Osteocyte (in vitro differentiated cells): ENCODE measurements at places on chromosomes 4 and X.

DNA sequence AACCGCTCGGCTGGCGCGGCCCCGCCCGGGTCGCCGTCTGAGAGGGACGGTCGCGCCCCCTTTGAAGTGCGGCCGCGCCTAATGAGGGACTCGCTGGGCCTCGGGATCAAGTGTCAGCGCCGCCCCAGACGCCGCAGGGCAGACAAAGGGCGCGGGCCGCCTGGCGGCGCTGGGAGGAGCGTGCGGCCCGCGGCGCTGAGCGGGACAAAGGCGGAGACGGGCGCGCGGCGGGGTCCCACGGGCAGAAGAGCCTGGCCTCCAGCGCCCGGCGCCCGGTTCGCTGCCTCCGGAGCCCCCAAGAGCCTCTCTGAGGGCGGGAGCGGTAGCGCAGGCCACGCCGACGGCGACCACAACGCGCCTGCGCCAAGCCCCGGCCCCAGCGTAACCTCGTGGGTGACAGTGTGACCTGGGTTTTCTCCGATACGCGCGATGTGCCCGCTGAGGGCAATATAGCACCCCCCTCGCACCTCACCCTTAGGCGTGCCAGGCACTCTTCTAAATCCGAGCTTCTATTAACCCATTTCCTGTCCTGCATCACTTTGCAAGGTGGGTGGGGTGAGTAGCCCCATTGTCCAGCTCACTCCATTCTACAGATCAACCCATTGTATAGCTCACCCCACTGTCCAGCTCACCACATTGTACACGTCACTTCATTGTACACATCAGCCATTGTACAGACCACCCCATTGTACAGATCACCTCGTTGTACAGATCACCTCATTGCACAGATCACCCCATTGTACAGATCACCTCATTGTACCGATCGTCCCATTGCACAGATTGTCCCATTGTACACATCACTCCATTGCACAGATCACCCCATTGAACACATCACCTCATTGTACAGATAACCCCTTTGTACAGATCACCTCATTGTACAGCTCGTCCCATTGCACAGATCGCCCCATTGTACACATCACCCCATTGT is 33.7 kb upstream of the STX18 start:
- DNase-seq = no peak

- DNase-seq = no peak
Measured at GRCh38 chr4:51931461-51931860, 88.5 kb downstream of the DCUN1D4 start.

DNA sequence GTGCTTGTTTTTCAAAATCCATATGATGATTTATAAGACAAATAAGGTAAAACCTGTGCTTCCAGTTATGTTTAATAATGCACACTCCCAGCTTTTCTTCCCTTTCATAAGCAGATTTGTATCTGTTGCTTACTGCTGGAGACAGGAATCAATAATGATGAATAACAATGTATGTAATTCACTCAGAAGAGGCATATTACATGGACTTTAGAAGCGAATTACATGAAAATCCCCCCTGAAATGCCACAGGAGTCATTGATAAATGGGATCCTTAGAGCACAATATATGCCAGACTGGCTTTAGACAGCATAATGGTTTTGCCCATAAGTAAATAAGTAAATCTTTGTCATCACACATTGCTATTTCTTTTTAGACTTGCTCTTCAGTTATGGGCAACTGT is 892.3 kb downstream of the CCSER1 start:
- no peak for DNase-seq

GRCh38 chr4:87049508-87049907 is 114.7 kb downstream of the AFF1 start:
- DNase-seq = no peak

- no peak for DNase-seq
Measured at GRCh38 chr4:38166082-38166481, 205.9 kb downstream of the PTTG2 start.

GRCh38 chr4:123564758-123565346 is 168.3 kb downstream of the SPRY1 start:
- no peak for DNase-seq

DNA sequence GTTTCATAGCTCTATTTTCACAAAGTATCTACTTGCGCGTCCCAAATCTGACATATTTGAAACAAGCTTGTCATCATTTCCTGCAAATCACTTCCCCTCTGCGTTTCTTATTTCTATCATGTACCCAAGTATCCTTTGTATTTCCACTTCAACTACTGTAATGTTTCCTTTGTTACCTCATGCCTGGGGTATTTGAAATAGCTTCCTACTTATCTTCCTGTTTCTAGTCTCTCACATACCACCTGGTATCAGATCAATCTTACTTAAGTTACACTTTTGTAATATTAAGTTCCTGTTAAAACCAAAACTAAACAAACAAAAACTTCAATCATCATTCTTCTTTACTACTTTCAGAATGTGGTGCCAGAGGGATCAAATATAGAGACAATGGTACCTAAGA is 93.6 kb upstream of the SMAD1 start:
- DNase-seq = no peak

DNA sequence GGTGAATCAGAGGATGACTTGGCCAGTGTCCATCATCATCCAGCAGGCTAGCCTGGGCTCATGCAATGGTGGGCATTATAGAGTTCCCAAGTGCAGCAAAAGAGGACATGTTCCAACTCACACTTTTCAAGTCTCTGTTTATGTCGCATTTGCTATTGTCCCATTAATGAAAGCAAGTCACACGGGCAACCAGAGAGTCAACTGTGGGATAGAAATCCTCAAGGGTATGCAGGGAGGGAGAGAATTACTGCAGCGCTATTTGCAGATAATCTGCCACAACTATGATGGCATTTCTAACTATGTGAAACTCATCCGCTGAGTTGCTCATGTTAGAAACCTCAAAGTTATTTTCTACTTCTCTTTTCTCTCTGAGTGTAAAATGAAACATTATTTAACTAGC is 78.5 kb upstream of the TAB3 start:
- DNase-seq = no peak

GRCh38 chrX:69113723-69114122 is 51.5 kb downstream of the PJA1 start:
- DNase-seq = no peak

GRCh38 chr4:17447675-17448298 is 64.1 kb downstream of the QDPR start:
- DNase-seq = no peak

DNA sequence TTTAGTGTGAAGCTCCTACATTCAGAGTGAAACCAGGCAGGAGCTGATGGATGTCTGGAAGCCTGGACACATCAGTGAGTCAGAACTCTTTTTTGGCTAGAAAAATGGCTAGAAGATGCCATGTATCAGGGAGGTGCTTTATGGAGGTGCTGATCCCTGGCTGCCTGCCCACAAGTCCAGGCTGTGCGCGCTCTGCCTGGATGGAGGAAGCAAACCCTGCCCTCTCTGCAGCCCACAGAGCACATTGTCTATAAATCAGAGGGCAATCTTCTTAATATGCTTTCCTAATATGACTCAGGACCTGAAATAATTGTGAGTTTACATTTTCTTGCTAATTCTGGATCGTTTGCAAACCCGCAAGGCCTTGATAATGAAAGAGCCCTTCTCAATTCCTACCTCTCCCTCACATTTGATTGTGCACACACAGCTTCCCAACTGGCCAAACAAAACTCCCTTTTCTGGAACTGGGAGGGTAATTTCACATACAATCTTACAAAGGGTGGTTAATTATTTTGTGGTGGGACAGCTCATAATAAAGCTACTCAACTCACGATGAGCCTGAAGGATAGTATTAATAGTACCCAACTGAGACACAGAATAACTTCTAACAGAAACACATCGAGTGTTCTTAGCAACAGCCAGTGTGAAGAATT is 11.7 kb downstream of the MFAP3L start:
- no peak for DNase-seq

GRCh38 chr4:163665521-163666331 is 171.2 kb downstream of the TMA16 start:
- no peak for DNase-seq

DNA sequence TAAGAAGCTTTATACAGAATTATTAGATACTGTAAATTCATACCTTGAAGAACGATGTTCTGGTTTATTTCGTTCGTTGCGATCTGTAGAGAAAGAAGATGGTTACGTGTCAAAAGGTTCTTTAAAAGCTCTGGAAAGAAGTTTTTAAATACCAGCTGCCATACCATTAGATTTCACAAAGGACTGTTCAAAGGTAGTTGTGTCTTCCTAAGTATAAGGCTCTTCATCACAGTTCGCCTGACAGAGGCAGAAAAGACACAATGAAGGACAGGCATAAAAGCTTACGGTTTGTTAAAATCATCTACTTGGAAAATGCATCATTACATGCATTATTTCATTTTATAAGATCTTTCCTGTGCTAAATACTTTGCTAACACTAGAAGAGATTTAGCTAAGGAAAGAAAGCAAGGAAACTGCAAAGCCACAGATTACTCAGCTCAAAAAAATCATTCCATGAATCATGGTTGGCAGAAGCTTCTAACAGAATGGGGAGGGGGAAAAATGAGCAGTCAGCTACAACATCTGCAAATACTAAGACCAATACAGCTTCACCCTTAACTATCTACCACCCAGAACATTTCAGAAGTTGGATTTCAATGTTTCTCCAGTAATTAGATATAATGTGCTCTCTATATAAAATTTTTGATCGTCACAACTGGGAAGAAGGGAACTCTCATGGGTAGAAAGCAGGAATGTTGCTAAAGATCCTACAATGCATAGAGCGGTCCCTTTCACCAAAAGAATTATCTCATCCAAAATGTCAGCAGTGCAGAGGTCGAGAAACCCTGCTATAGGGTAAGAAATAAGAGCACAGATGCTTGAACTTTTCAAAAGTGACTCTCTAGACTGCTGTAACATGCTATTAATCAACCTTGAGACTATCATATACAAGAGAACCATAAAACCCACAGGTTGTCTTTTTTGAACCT is 50.7 kb upstream of the PRSS48 start:
- DNase-seq = no peak

DNA sequence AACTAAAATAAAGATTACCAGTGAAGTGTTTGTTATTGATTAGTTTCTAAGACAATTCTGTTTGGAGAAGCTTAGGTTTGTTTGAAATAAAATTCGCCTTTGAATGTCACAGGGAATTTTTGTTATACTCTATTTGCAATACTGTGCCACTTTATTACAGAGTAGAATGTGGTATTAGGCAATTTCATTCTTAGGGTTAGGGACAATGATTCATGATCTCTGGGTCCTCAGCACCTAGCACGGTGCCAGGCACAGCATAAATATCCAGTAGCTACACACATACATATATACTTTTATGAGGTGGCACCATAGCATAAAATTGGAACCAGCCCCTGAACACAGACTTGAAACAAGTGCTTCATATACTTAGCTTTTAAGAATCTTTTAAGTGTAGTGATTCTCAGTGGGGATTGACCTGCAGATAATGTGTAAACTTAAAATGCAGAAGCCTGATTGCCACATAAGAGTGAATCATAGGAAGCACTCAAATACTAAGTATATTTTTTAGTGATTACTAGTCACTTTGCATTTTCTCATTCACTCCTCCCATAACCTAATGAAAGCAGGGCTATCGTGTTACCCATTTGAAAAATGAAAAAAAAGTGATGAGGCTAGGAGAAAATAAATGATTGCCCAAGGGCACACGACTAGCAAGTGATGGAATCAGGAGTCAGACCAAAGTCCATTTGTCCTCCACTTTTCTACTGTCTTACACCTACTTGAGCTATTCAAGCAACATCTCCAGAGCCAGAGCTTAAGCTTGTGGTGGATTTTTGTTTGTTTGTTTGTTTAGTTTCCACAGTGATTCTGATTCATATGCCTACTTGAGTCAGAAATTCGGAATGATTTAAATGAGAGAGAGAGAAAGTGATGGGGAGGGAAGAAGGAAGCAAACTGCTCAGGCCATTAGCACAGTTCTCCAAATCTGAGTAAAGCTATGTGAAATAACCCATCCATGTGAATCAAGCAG is 366.0 kb upstream of the FGF13 start:
- no peak for DNase-seq

DNA sequence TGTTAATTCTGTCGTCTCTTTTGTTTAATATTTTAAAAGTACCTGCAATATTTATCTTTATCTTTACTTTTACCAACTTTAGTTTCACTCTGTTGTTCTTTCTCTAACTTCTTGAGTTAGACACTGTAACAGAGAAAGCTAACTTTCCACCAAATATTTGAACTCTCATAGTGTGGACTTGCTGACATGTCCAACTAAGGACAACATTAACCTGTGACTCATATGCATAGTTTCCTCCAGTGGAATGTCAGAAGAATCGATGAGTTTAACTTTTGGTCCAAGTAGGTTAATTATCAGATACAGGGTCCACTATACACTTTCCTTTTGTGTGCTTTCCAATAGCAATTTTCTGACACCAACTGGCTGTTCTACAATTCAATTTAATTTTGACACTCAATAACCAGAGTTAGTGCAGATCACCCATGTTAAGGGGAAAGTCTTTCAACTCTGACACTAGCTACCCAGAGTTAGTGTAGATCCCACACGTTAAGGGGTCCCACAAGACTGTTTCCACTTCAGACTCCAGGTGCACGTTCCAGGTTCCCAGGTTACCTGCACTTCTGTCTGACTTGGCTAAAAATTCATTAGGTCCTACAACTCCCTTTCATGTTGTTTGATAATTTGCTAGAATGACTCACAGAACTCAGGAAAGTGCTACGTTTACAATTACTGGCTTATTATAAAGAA is 559.0 kb upstream of the AMOT start:
- no peak for DNase-seq

- no peak for DNase-seq
Measured at GRCh38 chr4:125283707-125284279, 31.0 kb upstream of the FAT4 start.

GRCh38 chrX:104621781-104622180 is 55.8 kb downstream of the IL1RAPL2 start:
- DNase-seq = no peak

- DNase-seq = no peak
Measured at GRCh38 chrX:28278251-28278650, 297.0 kb upstream of the DCAF8L1 start.

- DNase-seq = no peak
Measured at GRCh38 chrX:150365990-150366911, 3.1 kb downstream of the MAMLD1 start.

DNA sequence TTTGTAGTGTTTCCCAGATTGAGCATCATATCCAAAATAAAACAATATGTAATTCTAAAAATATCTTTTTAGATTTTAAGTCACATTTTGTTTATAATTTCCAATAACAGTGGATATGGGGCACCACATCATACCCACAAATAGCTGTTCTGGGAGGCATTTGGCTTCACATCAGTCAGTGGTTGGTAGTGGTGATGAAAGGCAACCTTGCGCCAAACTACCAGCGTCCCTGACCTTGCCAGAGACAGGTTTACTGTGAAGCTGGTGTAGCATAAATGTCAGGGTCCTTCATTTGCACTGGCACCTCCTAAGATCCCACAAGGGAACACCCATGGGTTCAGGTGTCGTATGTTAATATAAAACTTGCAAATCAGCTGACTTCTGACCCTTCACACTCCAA is 222.2 kb downstream of the DCTD start:
- DNase-seq = no peak

DNA sequence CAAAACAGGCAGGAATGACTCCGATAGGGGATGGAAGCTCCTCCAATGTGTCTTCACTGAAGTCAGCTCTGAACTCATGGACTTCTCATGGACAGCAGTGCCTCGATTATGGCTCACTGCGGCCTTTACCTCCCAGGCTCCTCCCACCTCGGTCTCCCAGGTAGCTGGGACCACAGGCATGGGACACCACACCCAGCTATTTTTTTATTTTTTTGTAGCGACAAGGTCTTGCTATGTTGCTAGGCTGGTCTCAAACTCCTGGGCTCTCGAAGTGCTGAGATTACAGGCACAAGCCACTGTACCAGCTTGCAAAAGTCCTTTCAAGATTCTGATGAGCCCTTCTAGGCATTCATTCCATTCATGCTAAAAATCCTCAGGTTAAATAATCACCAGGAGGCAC is 181.5 kb downstream of the NSUN7 start:
- no peak for DNase-seq

- no peak for DNase-seq
Measured at GRCh38 chr4:143358923-143359643, 22.4 kb downstream of the GAB1 start.
